Posterior vena cava (tissue), 2 donors: ENCODE measurements at places on chromosomes 11 and 22.

DNA sequence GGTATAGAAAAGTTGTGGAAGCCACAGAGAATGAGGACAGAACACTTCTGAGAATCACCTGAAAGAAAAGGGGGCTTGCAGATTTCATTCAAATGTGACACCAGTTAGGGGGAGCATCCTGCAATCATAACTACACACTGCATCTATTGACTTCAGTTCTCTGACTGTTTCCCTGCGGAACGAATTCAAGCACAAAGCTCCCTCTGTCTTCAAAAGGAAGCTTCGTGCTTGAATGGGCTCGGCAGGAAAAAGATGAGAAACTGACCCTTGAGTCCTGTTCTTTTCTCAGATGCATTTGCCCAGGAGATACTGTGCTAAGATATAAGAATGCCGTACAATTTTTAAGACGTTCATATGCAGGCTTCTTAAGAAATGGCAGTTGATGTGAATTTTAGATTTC, 2000.4 kb upstream of the RAG2 start:
- DNase-seq: no peak

DNA sequence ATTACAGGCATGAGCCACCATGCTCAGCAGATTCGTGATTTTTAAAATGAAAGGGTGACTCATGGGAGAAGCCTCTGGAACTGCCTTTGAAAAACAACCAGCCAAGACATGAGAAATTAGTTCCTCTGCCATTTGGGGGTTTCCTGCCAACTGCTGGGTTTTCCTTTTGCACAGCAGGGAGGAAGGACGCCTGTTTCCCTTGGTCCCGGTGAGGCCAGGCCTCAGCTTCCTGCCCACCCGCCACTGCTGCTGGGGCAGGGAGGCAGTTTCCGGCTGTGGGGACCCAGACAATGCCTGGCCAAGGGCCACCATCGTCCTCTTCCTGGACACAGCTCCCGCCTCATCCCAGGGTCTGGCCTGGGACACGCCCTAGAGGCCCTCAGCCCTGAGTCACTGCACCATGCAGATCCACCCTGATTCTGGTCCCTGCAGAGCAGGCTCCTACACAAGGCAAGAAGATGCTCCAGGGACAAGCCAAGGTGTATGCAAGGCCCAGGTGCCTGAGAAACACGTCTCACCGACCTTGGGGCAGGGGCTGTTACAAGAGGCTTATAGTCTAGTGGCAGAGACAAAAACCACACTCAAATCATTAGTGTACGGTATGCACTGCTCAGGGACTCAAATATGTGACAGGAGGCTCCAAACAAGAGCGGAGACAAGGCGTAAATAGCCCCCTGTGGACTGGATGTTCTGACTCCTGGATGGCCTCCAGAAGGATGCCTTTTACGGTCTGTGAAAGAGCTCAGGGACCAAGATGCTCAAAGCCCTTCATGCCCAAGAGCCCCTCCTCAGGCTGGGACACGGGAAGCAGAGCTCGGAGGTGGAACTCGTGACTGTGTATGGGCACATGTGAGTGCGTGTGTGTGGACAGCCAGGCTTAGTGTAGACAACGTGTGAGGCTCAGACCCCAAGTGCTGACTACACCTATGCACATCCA, 10.0 kb downstream of the PPM1F start:
- DNase-seq: peak; percentile 96

- DNase-seq: peak; percentile 58
Observed at GRCh38 chr11:119745776-119746535, 17.0 kb upstream of the NECTIN1 start.

DNA sequence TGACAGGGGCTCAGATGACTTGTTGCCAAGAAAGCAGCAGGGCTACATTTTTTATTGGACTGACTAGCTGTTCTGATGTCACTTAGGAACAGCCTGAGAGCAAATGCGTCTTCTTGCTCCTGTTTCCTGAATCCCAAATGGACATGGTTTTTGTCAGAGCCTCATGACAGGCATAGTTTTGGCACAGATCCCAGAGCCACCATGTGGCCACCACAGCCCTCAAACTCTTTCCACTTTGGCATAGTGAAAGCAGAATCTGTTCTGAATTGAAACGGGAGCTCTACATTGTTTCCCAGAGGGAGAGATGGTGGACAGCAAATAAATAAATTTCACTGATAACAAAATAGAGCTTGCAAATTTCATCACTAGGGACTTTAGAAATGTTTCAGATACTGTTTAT, 222.2 kb downstream of the C11orf87 start:
- DNase-seq: no peak

DNA sequence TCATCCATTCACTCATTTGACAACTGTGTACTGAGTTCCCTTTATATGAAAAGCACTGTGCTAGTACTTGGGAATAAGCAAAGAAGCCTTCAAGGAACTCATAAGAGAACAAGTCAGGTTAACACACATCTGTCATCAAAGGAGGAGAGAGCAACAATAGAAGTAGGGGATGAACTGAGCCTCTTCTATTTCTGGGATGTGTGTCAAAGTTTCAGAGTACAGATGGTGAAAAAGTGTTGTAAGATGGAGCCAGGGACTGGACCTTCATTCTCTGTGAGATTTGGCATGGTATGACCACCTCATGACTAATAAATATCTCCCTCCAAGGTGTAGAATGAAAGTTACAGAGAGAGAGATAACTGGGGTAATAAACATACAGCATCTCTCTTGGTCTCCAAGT, 349.8 kb upstream of the PLET1 start:
- no peak for DNase-seq

- no peak for DNase-seq
Observed at GRCh38 chr11:36328966-36329673, 33.0 kb downstream of the PRR5L start.

DNA sequence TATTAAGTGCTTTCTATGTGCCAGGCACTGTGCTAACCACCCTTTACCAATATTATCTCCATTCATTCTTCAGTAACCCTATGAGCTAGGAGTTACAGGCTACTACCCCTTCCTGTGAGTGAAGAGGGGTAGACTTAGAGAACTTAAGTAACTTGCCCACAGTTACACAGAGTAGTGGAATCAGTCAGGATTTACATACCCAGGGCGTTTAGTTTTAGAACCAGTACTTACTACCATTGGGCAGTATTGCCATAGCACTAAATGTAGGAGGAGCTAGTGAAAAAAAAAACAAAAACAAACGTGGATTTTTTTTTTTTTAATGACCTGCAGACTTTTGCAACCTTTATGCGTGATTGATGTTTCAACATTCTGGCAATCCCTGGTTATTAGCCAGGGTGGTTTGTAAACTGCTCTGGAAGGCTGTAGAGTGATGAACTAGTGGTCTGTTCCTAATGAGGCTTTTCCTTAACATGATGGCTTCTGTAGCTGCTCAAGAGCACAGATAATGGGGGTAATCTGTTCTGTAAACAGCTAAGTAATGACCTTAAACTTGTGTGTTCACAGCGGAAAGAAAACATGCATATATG, 11.4 kb downstream of the TBCEL start:
- DNase-seq: no peak

GRCh38 chr11:126310200-126310991, 6.5 kb downstream of the DCPS start:
- peak; percentile 88 for DNase-seq

DNA sequence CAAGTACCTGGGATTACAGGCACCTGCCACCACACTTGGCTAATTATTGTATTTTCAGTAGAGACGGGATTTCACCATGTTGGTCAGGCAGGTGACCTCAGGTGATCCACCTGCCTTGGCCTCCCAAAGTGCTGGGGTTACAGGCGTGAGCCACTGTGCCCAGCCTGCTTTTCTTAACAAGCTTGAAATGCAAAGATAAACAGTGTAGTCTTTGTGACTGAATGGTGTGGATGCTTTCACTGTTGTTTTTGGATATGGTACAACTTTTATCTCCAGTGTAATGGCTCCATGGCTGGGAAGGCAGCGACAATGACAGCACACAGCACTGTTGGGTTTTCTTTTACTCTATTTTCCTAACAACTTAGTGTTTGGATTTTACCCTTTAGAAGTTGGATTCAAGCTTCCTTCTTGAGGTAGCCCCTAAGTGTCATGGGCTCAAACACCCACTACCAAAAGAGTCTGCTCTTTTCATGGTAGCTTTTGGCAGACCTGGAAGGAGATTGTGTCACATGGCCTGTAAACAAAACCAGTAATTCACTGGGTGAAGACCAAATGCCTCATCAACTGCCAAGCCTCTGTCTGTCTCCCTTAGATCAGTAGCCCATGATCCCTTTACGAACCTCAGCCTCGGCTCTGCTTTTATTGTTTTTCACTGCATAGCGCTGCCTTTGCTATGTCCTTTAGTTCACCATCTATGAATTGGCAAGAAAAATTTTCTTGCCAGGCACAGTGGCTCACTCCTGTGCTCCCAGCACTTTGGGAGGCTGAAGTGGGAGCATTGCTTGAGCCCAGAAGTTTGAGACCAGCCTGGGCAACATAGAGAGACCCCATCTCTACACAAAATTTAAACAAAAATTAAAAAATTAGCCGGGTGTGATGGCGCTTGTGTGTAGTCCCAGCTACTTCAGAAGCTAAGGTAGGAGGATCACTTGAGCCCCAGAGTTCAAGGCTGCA, 6.4 kb downstream of the VPS51 start:
- DNase-seq: no peak
